Muscle of leg (tissue), 16 donors: ENCODE measurements at places on chromosomes 3 and 15. TPM values are rescaled to one million over a fixed set of nuclear protein-coding genes. Genes with fewer than 3 reads are reported as not detected.

GRCh38 chr15:32879980-32880379, 162.2 kb downstream of the GREM1 start:
- H3K27me3 ChIP-seq = no peaks in the 10 kb centered on the region
- H3K27ac ChIP-seq = no peak overlapping the region
- DNase-seq = no peak
- H3K36me3 ChIP-seq = no peaks in the 10 kb centered on the region
- no peaks in the 10 kb centered on the region for H3K4me1 ChIP-seq

GRCh38 chr15:90184119-90184785, 16.9 kb upstream of the SEMA4B start:
- peaks cover 10% of the 10 kb centered on the region for H3K27me3 ChIP-seq
- no peaks in the 10 kb centered on the region for H3K36me3 ChIP-seq
- peak; percentile 56 for DNase-seq
- H3K4me1 ChIP-seq = peaks cover 7% of the 10 kb centered on the region
- H3K4me3 ChIP-seq = peak overlapping the region; percentile 37
- no peak overlapping the region for H3K27ac ChIP-seq

PP2D1 gene
- 0.37 TPM for polyA plus RNA-seq

- no peak overlapping the region for H3K4me3 ChIP-seq
- no peaks in the 10 kb centered on the region for H3K36me3 ChIP-seq
- H3K4me1 ChIP-seq = no peaks in the 10 kb centered on the region
- H3K27ac ChIP-seq = no peak overlapping the region
- no peaks in the 10 kb centered on the region for H3K27me3 ChIP-seq
Observed at GRCh38 chr15:76483752-76484151, 147.2 kb downstream of the ISL2 start.

- H3K36me3 ChIP-seq = no peaks in the 10 kb centered on the region
- H3K4me3 ChIP-seq = no peak overlapping the region
- H3K27me3 ChIP-seq = peaks cover 3% of the 10 kb centered on the region
- H3K27ac ChIP-seq = peak overlapping the region; percentile 56
- DNase-seq = no peak
Observed at GRCh38 chr15:40080847-40081246, 27.8 kb downstream of the BMF start.

GRCh38 chr3:36206956-36207580, 173.2 kb upstream of the STAC start:
- H3K36me3 ChIP-seq = no peaks in the 10 kb centered on the region
- H3K27ac ChIP-seq = no peak overlapping the region
- DNase-seq = peak; percentile 31
- no peaks in the 10 kb centered on the region for H3K27me3 ChIP-seq

DNA sequence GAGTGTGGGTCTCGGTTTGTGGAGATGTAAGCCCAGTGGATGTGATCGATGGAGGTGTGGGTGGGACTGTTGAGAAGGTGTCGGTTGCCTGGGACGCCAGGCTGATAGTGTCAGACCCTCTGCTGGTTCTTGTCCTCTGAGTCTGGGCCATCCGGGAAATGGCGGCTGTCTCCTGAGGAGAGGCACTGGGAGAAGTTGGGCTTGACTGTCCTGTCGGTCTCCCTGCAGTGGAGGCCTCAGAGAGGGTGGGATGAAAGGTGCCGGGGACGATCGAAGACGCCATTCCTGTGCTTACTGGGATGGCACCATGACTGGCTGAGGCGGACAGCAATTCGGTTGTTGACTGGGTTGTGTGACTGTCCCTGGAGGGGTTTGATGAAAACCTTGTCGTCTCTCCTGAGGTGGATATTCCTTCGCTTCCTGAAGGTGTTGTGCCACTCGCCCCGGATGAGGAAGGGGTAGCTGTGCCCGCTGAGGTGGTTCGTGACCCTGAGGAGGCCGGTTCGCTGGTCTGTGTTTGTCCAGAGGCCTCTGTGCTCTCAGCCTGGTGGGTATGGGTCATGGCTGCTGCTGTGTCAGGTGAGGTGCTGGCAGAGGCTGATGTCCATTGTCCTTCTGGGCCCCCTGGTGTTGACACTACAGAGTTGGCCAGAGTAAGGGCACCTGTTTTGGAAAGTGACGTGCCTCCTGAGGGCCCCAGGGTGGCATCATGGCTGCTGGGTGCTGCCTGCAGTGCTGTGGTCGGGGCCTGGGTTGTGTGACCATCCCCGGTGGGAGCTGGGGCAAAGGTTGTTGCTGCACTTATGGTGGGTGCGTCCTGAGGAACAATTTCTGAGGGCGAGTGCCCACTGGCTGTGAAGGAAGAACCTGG, 22.8 kb downstream of the MUC4 start:
- H3K4me3 ChIP-seq = no peak overlapping the region
- DNase-seq = no peak
- H3K4me1 ChIP-seq = no peaks in the 10 kb centered on the region
- no peak overlapping the region for H3K27ac ChIP-seq
- H3K27me3 ChIP-seq = no peaks in the 10 kb centered on the region

DNA sequence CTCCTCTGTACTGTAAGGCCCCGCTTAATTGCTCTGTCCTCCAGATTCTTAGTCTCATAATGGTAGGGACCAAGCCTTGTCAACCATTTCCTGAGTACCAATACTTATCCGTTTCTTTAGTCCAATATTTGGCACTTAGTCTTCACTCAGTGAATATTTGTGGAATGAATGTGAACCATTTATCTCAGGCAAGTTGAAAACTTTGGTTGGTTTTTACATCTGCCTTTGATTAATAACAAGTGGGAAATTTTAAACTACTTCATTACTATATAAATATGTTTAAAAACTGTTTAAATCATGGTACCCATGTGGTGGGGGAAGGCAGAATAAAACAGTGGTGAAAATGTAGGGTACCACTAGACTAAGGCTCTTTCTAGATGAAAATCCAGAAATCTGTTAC, 15.2 kb downstream of the CA12 start:
- no peaks in the 10 kb centered on the region for H3K36me3 ChIP-seq
- DNase-seq = no peak
- H3K4me1 ChIP-seq = peaks cover 18% of the 10 kb centered on the region
- H3K27me3 ChIP-seq = no peaks in the 10 kb centered on the region

ZDHHC23 gene
- 0.93 TPM for polyA plus RNA-seq

SPINT1 gene
- 0.83 TPM for polyA plus RNA-seq

OR5K2 gene
- not detected for polyA plus RNA-seq

- H3K36me3 ChIP-seq = no peaks in the 10 kb centered on the region
- no peaks in the 10 kb centered on the region for H3K4me1 ChIP-seq
- no peak overlapping the region for H3K27ac ChIP-seq
- H3K27me3 ChIP-seq = peaks cover 2% of the 10 kb centered on the region
- DNase-seq = no peak
Observed at GRCh38 chr15:95940431-95940985, 390.0 kb upstream of the NR2F2 start.

DNA sequence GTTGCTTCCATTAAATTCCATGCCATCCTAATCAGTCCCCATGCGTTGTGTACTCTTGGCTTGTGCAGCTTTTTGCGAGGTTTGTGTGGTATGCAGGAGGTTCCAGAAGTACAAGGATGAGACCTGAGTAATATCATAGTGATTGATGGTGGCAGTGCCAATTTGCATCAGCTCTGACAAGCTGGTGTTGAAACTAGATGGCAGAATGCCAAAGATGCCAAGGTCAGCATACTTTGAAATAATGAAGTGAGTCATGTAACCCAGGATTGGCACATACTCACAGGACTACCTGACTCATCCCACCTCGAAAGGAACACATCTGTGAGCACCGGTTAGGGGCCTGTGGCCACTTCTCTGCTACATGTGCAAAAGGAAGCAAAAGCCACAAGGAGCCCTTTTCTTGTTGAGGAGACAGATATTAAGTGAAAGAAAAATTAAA, 14.3 kb downstream of the KAT2B start:
- DNase-seq = no peak
- no peaks in the 10 kb centered on the region for H3K27me3 ChIP-seq
- no peaks in the 10 kb centered on the region for H3K36me3 ChIP-seq

LOXL1 gene
- polyA plus RNA-seq = 33.8 TPM

DNA sequence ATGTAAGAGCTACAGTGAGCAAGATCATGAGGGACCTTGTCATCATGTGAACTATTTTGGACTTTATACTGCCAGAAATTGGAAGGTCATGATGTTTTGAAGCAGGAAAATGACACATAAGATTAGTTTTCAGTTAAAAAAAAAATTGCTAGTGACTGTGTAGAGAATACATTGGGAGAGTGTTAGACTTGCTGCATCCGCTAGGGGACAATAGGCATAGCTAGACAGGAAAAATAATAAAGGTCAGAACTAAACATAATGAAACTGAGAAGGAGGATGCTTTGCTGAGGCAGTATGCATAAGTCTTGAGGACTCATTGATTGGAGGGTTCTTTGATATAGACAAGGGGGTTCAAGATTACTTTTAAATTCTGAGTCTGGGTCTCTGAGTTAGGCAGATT, 275.8 kb upstream of the KCNH8 start:
- H3K4me3 ChIP-seq = no peak overlapping the region
- no peak overlapping the region for H3K27ac ChIP-seq
- no peaks in the 10 kb centered on the region for H3K36me3 ChIP-seq
- H3K4me1 ChIP-seq = no peaks in the 10 kb centered on the region
- no peaks in the 10 kb centered on the region for H3K27me3 ChIP-seq

SLC2A2 gene
- 0.05 TPM for polyA plus RNA-seq

DNA sequence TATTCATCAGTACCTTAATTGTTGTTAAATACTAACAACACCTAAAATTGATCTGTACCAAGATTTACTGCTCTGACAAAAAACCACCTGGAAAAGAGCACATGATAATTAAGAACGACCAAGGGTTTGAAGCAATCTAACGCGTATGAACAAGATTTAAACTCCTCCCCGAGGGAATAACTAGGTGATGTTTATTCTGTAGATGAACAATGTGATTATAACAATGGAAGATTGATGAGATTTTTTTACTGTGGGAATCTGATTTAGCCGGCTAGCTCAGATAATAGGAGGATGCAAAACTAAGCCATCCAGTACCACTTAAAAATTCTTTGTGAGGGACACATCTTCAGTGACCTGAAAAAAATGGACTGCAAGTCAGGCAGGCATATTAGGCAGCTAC, 222.1 kb downstream of the FHIT start:
- no peak for DNase-seq
- H3K27me3 ChIP-seq = no peaks in the 10 kb centered on the region
- no peak overlapping the region for H3K27ac ChIP-seq
- H3K4me3 ChIP-seq = no peak overlapping the region
- H3K36me3 ChIP-seq = no peaks in the 10 kb centered on the region
- H3K4me1 ChIP-seq = no peaks in the 10 kb centered on the region

DNA sequence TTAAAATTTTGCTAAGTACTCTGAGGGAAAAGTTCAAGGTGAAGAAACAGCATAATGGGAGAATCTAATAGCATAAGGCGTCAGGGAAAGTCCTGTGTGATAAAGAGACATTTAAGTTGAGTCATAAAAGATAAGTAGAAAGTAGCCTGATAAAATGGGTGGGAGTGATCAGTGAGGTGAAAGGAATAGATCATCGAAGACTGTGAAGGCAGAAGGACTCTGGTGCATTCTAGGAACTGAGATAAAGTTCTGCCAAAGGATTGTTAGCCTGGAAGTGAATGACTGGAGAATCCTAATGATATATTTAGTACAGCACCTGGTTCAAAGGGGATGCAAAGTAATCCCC, 149.9 kb downstream of the CFAP20DC start:
- H3K4me1 ChIP-seq = peaks cover 10% of the 10 kb centered on the region
- H3K27ac ChIP-seq = no peak overlapping the region
- no peak overlapping the region for H3K4me3 ChIP-seq
- DNase-seq = no peak
- no peaks in the 10 kb centered on the region for H3K36me3 ChIP-seq

DNA sequence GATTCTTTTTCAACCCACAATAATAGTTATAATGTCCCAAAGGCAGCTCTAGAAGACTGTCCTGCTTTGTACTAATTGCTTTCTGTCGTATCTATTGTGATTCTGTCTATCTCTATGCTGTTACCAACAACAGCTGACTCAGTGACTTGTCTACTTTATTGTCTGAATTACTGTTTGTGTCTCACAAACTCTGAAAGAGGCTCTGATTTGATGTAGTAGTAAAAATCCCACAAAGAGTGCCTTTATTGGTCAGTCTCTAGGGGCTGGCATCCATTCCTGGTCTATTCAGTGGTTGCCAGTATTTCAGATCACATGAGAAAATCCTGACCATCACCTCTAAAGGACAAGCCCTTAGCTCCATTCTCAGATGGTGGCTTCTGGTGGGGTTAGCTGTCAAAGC, 254.2 kb downstream of the NSUN3 start:
- H3K27me3 ChIP-seq = no peaks in the 10 kb centered on the region
- no peaks in the 10 kb centered on the region for H3K4me1 ChIP-seq
- no peak overlapping the region for H3K27ac ChIP-seq
- no peak for DNase-seq
- no peak overlapping the region for H3K4me3 ChIP-seq

SLC12A8 gene
- 0.48 TPM for polyA plus RNA-seq

SERINC4 gene
- not detected for polyA plus RNA-seq

GRCh38 chr3:36733162-36733696, 31.1 kb downstream of the DCLK3 start:
- no peak overlapping the region for H3K4me3 ChIP-seq
- peak; percentile 15 for DNase-seq
- H3K27ac ChIP-seq = peak overlapping the region; percentile 30
- H3K36me3 ChIP-seq = no peaks in the 10 kb centered on the region
- no peaks in the 10 kb centered on the region for H3K27me3 ChIP-seq
- H3K4me1 ChIP-seq = peaks cover 3% of the 10 kb centered on the region

DNA sequence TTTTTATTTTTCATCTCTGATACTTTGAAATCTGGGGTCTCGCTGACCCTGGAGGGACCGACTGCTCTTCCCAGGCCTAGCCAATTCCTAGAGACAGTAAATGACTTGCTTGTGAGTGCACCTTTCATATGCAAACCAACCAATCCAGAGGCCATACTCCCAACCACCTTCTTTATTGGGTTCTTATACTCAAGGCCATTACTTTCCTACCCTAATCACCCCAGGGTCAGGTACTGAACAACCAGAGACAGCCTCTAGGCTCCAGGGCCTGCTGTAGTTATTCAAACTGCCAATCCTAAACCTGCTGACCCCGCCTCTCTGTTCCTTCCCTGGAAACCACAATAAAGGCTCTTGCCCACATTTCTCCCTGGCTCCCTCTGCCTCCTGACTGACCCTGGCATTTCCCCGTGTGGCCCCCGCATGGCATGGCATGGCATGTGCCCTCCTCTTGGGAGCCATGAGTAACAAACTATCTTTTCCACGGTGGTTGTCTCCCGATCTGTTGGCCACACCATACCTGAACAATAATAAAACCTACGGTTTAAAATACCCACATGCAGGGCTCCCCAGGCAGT, 42.9 kb downstream of the ADCY5 start:
- H3K27ac ChIP-seq = peak overlapping the region; percentile 57
- H3K4me1 ChIP-seq = peaks cover 47% of the 10 kb centered on the region
- H3K27me3 ChIP-seq = peaks cover 2% of the 10 kb centered on the region

- H3K4me3 ChIP-seq = no peak overlapping the region
- DNase-seq = peak; percentile 59
- no peaks in the 10 kb centered on the region for H3K27me3 ChIP-seq
- no peaks in the 10 kb centered on the region for H3K4me1 ChIP-seq
Observed at GRCh38 chr3:160486459-160486869, 36.9 kb upstream of the TRIM59 start.

TMC3 gene
- not detected for polyA plus RNA-seq

- no peak for DNase-seq
- no peak overlapping the region for H3K4me3 ChIP-seq
- H3K36me3 ChIP-seq = no peaks in the 10 kb centered on the region
- H3K27ac ChIP-seq = no peak overlapping the region
- peaks cover 7% of the 10 kb centered on the region for H3K4me1 ChIP-seq
Observed at GRCh38 chr3:29274667-29275066, 6.2 kb upstream of the RBMS3 start.

GRCh38 chr3:112751564-112752512, 94.8 kb downstream of the CD200R1L start:
- H3K27ac ChIP-seq = no peak overlapping the region
- no peak for DNase-seq
- H3K36me3 ChIP-seq = no peaks in the 10 kb centered on the region
- no peaks in the 10 kb centered on the region for H3K27me3 ChIP-seq

GRCh38 chr15:72933976-72934375, 118.3 kb upstream of the NEO1 start:
- DNase-seq = no peak
- no peak overlapping the region for H3K27ac ChIP-seq
- H3K36me3 ChIP-seq = no peaks in the 10 kb centered on the region
- no peak overlapping the region for H3K4me3 ChIP-seq
